ENCODE measurements at places on chromosomes 2 and 18.
A peak's percentile ranks its signal among the peaks of the same experiment; 100 is the strongest.

DNA sequence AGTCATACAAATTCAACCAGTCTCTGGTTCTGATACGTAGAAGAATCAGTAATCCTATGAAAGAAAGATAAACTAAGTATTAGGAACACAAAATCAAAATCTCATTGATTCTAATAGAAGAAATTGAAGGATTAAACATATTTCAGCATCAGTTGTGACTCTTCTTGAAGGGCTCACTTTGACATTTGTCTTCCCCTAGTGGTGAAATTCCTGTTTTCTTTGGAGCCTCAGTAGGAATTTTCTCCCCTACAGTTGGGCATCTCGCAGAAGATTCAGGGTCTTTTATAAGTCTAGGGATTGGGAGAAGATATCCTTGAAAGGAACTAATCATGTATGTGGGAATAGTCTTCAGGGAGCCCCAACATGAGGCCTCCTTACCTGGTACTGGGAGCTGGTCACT, 2.8 kb upstream of the CRYGB start:
- no peak for DNase-seq

DNA sequence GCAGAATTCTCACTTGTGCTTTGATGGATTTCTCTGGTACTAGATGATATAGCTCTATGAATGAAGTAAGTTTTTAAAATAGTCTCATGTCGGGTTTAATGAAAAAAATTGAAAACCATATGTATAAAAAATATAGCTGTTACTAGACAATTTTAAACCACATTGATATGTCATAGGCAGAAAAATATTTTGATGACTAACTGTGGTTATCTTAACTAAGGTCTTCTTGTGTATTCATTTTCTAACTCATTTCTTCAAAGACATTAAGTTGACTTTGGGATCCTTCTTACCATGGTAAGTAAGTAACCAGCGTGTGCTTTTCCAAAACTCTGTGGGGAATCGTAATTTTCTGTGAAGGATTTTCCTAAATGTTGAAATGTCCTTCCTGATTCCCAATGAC, 160.9 kb upstream of the COL3A1 start:
- DNase-seq = no peak

GRCh38 chr2:173175222-173175621, 99.6 kb downstream of the MAP3K20 start:
- no peak for DNase-seq

DNA sequence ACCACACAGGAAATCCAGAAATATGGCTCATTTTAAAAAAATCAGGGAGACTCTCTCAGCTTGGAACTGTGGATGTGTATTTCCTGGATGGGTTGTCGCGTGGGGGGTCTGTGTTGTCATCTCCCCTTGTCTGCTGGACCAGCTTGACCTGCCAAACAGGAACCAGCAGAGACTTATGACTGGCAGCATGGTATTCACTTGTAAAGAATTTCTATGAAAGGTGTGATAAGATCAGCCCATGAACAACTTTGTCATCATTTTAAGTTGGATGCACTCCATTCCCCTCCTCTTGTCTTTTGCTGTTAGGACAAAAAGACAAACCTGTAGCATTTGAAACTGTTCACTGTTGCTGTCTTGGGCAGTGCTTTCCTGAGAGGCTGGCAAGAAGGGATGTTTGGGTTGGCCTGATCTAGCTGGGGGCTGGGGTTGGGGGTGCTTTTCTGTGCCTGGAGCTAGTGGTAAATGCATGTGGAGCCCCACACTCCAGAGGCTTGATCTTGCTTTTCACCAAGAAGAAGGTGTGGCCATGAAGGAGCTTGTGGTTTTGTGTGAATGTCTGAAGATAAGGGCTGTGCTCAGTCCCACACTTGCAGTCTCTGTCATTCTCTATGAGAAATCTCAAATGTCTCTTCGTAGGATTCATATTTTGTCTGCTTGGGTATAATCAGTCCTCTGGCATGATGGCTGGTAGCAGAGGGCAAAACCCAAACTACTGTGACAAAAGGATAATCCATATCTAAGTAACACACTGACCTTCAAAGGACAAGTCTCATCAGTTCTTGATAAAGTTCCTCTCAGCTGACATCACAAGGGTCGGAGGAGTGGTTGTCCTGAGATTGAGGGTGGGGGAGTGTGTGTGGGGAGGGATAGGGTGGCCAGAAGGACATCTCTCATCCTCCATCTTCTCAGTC, 39.0 kb downstream of the RALB start:
- DNase-seq = no peak

- peak; percentile 94 for DNase-seq
Measured at GRCh38 chr2:144456680-144457079, 63.2 kb downstream of the ZEB2 start.

- DNase-seq = no peak
Measured at GRCh38 chr18:45589356-45590035, 25.8 kb upstream of the SLC14A2 start.

- no peak for DNase-seq
Measured at GRCh38 chr2:127743477-127744026, 42.3 kb downstream of the SFT2D3 start.

GRCh38 chr2:23330214-23330613, 54.8 kb upstream of the KLHL29 start:
- no peak for DNase-seq

Measured in retinal pigment epithelial cell (primary cell).